Effector memory CD8-positive, alpha-beta T cell (primary cell): ENCODE measurements at places on chromosomes 4 and X.

- no peak for DNase-seq
Observed at GRCh38 chr4:41379230-41379629, 122.5 kb downstream of the UCHL1 start.

GRCh38 chr4:183098019-183098722 is 886 bp upstream of the WWC2 start:
- DNase-seq, result no peak

GRCh38 chrX:120477453-120477852 is 8.4 kb upstream of the LAMP2 start:
- no peak for DNase-seq

DNA sequence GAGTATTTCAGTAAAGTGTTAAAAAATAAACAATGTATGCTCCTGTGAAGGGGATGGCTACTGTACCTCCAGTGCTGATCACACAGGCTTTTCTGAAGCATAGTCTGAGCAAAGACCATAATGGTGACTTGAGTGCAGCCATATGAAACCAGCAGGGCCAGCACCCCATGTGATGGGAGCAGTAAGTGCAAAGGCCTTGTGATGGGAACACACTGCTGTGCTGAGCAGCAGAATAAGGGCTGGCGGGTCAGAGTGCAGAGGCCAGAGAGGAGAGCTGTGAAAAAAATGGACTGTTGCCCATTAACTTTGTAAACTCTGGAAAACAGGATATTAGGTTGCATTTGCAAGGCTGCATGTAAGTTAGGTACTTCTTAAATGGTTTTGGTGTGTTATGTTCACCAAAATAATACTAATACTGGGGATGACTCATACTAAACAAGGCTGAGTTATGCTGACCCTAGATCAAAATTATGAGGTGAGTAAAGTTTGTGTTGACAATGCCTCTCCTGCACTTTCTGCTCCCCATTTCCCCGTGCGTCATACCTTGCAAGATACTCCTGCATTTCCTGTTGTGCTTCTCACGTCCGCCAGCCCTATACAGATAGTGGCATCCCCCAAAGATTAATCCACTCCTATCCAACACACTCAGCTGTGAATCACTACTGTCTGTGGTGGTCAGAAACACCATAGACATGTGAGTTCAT is 67.0 kb upstream of the FAM9A start:
- no peak for DNase-seq

DNA sequence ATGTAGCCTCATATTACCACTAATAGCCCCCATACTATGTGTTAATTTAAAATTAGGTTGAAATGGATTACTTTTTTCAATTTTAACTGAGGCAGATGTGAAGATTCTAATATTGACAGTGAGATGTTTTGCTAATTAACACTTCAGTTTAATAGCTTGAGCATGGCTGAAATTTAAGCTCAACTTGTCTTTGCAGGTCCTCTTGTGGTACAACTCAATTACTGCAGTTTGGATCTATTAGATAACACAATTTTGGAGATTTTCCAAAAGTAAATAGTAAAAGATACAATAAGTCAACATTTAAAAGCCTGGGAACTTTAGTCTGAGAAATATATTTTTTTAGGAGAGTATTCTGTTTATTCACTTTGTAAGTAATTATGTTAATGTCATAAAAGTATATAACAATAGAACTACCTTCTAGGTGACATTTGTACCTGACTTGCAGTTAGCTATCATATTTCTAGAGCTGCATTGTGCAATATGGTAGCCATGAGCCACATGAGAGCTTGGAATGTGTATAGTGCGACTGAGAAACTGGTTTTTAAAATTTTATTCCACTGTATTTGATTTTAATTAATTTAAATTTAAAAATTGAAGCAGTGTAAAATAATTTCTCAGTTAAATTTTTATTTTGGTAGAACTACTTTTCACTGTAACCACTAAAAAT is 73.1 kb upstream of the FMR1 start:
- no peak for DNase-seq

DNA sequence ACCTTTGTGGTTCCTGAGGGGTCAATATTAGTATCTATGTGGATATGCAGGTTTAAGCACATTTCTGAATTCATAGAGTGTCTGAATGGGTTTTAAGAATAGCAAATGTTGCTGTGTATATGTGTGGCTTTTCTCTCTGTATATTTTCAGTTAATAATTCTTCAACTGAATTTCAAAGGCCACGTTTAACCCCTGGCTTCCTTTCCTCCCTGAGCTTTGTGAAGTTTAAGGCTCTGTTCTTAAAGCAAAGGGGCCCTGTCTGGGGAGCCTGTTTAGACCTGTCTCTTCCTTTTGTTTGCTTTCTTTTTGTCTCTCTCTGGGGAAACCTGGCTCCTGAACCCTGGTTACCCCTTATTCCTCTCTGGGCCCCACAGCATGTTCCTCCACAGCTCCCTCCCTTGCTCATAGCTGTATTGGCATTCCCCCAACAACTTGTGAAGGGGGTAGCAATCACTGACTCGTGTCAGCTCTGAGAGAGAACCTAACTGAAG is 139.1 kb downstream of the COL4A6 start:
- no peak for DNase-seq

DNA sequence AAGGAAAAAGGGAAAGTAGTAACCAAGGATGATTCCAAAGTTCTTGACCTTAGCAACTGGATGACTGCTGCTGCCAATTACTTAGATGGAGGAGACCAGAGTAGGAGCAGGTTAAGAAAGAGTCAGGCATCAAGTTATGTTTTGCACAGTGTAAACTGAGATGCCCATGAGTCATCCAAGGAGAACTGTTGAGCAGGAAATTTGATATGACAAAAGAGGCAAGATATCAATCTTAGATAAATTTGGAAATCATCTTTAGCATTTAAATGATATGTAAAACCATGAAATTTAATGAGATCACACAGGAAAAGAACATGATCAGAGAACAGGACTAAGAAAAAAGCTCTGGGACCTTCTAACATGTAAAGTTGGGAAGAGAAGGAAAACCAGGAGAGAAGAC is 361.3 kb downstream of the OPHN1 start:
- no peak for DNase-seq

- DNase-seq, result no peak
Observed at GRCh38 chrX:71935476-71935875, 24.8 kb downstream of the NHSL2 start.

DNA sequence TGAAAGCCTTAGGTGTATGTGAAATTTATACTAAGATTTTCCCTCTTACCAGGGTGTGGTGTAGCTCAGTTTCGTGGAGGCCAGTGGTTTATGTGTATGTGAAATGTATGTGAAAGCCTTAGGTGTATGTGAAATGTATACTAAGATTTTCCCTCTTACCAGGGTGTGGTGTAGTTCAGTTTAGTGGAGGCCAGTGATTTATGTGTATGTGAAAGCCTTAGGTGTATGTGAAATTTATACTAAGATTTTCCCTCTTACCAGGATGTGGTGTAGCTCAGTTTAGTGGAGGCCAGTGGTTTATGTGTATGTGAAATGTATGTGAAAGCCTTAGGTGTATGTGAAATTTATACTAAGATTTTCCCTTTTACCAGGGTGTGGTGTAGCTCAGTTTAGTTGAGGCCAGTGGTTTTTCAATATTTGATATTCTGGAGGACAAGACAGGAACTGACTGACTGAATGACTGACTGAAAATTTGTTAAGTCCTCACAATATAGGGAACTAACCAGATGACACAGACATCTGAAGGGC is 143.7 kb downstream of the NEXMIF start:
- DNase-seq, result no peak

- no peak for DNase-seq
Observed at GRCh38 chr4:188661502-188661901, 522.3 kb downstream of the TRIML1 start.

GRCh38 chr4:73451404-73451803 is 15.4 kb downstream of the AFP start:
- no peak for DNase-seq

DNA sequence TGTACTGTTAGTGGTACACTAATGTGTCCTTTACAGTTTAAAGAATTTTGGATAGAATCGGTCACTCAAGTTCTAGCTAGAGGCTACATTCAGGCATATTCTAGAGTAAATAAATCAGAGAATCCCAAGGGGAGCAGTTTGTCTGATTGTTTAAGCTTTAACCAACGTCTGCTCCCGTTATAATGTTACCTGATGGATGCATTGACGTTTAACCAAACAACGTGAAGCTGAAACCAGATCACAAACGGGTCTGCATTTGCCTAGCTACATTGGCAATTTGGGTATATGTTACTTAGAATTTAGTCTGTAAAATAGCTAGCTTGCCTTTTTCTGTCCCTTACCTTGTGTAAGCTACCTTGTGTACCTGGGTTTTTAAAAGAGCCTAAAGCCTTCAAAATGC is 1.6 kb downstream of the PI4K2B start:
- no peak for DNase-seq

DNA sequence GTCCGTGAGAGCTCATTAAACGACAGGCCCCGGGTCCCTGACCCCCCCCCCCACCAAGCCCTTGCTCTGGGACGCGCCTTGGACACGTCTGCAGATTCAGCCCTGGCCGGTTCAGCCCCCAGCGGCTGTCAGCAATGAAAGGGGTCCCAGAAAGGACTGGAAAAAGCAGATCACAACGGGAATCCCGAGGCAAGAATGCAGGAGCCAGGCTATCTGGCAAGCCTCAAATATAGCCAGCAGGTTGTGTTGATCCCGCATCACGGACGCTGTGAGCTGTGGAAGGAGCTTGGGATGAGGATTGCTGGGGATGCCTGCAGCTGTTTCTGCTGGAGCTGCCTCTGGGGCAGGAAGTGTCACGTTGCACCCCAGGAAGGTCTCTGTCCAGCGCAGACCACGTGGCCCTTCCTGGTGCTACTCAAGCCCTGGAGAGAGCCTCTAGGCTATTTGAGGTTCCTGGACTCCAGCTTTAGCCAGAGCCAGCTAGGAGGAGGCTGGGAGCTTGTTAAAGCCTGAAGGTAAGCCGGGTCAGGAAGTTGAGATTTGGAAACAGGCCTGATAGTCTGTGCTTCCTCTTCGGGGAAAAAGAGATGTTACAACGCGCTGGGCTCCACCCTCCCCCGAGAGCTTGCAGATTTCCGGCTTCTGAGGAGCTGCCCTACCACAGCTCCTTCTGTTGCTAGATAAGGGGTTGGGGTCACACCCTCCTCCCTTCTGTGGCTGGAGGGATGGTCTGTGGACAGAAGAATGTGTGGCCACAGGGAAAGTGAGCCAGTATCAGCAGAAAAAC is 19.3 kb upstream of the CSF2RA start:
- DNase-seq, result no peak

DNA sequence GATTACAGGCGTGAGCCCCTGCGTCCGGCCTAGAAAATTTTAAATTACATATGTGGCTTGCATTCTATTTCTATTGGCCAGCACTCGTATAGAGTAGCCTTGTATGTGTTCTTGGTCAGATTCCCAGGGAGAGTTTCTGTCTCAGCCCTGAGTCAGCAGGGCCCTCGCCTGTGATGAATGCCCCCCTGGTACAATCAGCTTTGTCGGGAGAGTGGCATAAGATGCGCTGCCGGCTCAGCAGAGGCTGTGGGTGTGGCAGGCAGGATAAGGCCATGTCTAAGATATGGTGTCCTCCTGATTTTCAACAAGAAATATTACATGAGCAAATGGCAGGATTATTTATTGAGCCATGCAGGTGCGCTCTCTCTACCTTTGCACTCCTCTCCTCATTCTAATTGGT is 1.6 kb upstream of the REELD1 start:
- no peak for DNase-seq

DNA sequence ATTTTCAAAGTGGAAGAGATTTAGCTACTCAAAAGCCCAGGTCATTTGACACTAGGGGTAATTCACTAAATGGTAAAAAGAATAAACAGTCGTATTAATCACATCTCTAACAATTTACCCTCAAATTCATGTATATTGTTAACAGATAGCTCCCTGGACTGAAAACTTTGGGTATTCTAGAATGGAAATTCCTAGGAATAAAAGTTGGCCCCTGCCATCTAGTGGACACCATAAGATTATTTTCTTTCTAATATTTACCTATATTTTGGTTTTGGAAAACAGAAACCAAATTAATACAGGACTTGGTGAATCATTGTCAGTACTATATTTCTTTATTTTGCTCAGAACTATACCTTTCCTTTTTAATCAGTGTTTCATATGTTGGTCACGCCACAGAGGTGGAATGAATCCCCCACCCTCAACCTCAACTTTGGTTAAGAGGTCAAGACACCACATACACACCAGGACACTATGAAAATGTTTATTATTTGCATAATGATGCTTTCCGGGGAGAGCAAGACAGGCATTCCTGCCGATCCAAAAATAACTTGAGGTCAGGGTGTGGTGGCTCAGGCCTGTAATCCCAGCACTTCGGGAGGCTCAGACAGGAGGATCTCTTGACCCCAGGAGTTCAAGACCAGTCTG is 96.2 kb upstream of the APOOL start:
- DNase-seq, result no peak

DNA sequence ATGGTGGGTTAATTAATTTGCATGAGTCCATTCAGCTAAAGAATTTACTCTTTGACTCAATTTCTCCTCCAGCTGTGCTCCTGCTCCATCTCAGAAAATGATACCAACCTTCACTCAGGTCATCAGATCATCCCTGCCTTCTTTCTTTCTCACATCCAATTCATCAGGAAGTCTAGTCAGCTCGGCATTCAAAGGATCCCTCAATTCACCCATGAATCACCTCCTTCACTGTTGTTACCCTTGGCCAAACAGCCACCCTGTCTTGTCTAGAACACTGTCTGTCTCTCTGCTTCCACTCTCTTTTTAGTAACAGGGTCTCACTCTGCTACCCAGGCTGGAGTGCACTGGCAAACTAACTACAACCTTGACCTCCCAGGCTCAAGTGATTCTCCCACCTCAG is 337.4 kb upstream of the SFRP2 start:
- no peak for DNase-seq

DNA sequence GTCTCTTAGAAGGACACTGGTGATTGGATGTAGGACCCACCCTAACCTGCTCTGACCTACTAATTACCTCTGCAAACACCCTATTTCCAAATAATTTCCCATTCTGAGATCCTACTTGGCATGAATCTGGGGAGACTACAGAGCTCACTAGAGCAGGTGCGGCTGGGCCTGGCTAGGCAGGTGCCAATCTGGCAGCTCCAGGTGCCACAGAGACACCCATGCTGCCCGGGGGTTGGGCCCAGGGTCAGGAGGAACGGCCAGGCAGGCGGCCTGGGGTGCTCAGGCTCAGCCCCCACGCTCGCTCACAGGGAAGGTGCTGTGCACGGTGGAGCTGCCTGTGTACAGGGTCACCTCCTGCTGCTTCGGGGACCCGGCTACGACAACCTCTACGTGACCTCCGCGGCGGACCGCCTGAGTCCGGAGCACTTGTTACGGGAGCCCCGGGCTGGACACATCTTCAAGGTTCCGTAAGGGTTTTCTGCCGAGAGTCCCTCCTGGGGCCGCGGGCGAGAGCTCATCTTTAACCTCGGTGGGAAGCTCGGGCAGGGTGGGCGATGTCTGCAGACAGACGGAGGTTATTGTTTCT is 26.5 kb upstream of the PLCXD1 start:
- no peak for DNase-seq
